ENCODE measurements at places on chromosomes 2 and 18.
A peak's percentile ranks its signal among the peaks of the same experiment; 100 is the strongest.

DNA sequence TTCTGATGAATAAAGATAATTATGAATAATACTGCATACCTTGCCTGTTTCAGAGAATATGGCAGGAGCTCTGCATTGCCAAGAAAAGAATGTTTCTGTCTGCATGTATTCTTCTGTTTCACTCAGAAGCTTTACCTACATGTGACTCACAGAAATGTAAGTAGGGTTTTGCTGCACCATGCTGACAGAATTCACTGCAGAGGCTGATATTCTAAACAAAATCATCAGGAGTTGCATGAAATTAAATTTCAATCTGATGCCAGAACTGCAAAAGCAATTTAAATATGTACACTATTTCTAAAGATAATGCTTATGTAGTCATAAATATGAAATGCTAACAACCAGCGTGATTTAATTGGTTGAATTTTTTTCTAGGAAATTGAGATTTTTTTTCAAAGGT lies 332.8 kb upstream of the FSHR start:
- no peak for DNase-seq

DNA sequence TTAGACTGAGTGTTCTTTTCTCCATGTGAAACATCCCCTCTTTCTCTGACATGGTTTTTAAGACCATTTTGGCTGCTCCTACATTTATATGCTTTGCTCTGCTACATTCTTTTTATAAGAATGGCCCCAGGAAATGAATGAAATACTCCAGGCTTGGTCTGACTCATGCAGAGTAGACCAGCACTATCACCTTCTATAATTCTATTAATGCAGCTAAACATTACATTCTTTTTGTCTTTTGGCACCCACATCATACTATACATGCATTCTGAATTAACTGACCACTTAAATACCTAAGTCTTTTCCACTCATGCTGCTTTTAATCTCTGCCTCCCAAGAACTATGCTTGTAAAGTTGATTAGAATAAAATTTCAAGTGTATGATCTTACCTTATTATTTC lies 94.1 kb downstream of the AAK1 start:
- DNase-seq: no peak

GRCh38 chr2:205778356-205778755 lies 96.1 kb downstream of the NRP2 start:
- DNase-seq: no peak

DNA sequence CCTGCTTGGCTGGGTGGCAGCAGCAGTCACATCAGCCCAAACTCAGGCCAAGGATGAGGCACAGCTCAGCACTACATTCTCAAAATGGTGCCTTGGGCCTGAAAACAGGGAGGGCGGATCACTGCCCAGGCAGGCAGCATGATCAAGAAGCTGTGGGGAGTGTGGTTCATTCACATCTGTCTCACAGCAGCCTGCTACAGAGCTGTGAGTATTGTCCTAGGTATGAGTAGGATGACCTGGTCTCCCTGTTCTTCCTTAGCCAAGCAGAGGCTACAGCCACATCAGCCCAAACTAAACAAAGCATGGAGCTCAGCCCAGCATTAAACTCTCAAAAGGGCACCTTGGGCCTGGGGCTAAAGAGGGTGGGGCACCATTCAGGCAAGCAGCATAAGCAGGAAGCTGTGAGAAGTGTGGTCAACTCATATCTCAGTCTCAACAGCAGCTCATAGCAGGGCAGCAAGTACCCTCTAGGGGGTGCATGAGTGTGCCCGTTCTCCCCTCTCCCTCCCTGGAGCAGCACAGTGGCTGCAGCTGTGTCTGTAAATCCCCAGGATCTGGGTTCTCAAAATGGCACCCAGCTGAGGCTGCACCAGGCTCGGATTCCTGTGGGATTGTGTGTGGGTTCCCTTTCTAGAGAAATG lies 139.6 kb downstream of the TRABD2A start:
- DNase-seq: peak; percentile 13

GRCh38 chr2:70790136-70790828 lies at the start of gene FIGLA:
Gene FIGLA, minus strand, starts transcription at chr2:70790643. Its CDS starts 5 bp downstream, at chr2:70790638.
- DNase-seq: no peak

DNA sequence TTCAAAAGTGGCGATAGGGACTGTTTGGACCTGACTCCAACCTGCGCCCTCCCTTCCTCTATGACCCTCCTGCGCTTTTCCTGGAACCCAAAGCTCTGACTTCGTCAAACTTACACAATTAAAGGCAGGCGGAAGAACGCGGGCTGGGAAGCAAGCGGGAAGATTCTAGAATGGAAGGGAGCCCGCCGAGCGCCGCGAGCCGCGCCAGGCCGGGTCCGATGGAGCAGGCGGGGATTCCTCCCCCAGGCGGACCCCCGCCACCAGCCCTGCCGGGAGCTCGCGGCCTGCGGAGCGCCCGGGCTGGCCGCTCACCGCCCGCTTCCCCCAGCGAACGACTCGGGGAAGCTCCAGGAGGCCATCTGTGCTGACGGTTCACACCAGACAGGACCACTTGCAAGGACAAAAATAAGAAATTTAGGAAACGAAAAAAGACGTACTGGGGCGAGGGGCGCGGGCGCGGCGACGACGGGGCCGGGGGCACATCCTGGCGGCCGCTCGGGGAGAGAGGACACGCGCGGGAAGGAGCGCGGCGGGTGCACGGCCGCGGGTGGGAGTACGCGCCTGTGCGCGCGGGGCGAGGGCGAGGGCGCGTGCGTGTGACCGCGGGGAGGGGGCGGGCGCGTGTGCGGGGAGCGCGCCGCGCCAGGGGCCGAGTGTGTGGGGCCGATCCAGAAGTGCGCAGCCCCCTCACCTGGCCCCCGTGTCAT lies 1.1 kb upstream of the SALL3 start:
- no peak for DNase-seq

DNA sequence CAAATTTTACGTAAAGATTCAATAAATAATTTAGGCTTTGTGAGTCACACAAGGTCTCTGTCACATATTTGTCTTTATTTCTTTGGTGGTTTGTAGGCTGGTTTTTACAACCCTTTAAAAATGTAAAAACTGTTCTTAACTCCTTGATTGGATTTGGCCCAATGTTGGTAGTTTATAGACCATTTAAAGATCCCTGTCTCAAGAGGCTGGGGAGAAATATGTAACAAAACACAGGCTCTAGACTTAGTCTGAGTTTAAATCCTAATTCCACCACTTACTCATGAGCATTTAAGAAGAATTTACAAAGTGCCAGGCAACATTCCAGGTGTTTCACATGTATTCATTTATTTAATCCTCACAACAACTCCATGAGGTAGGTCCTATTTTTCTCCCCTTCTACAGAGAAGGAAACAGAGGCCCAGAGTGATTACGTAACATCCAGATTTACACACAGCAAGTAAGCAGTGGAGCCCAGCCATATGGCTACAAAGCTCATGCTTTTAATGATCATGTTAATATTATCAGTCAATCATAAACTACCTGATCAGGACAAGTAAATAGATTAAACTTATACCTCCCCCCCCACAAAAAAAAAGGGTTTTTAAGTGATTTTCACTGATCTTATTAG lies 416.6 kb upstream of the ACVR2A start:
- no peak for DNase-seq

- DNase-seq: no peak
Observed at GRCh38 chr2:86048888-86049287, 56.8 kb downstream of the POLR1A start.

DNA sequence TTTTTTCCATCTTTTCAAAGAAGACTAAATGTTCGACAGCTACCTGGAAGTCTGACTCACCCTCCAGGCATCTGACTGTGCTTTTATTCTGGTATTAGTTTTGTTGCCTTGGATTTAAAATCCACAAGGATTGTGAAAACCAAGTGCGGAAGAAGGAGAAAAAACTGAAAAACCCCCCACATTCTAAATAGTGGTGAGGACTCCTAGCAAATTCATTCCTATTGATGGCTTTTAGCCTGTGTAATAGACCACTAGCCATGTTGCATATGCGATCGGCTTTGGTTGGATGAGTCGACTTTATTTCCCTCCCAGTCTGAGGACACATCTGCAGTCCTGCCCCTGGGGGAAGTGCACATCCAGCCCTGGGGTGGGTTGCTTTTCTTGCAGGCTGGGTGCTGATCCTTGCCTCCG lies 16.9 kb downstream of the LDLRAD4 start:
- DNase-seq: no peak

DNA sequence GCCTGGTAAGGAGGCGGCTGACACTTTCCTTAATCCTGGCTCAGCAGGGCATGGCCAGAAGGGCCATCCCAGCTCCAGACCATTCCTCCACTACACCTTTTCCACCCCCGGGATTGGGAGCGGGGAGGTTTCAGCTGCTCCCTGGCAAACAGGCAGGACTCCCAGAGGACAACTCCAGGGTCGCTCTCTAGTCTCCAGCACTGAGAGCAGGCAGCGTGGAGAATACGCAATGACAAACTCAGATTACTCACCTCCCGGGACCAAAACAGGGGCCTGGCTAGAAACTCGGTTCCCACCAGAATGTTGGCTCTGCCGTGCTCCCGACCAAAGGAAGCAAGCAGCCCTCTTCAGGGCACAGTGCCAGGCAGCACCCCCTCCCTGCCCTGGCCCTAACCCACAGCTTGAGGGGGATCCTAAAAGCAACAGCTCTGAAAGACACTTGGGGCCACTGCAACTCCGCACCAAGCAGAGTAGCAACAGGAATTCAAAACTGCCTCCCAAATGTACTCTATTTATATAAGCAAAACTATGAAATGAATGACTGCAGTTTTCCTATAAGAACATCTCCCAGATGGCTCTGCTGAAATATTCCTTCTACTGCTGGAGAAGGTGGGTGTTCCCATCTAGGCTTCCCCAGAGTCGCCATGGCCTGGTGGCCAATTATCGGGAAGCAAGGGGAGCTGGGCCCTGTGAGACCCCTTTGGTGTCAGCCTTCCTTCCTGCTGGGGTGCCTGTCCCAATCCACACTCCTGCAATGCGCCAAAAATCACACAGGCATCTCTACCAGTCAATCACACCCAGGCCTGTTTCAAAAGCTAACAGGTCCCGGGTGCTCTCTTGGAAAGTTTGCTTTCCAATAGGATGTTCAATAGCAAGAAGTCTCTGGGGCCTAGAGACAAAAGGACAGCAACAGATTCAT lies 61.2 kb upstream of the POMC start:
- DNase-seq: no peak

DNA sequence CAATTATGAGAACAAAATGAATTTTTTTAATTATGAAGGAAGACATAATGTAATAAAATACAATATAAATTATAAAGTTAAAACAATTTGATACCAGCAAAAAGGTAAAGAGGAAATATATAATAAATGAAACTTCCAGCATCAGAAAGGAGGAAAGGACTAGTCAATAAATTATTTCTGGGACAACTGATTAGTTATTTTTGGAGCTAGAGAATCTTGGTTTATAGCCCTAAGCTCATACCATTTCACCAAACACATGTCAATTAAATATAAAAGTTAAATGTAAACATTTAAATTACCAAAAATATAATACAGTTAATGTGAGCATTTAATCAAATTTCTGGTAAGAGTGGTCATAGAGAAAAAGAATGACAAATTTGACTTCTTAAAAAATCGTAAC lies 12.1 kb downstream of the ACTG2 start:
- no peak for DNase-seq

- DNase-seq: no peak
Observed at GRCh38 chr2:190695739-190696138, 46.9 kb downstream of the NAB1 start.

GRCh38 chr2:219174801-219175200 lies 1.9 kb downstream of the CNPPD1 start:
- DNase-seq: no peak

DNA sequence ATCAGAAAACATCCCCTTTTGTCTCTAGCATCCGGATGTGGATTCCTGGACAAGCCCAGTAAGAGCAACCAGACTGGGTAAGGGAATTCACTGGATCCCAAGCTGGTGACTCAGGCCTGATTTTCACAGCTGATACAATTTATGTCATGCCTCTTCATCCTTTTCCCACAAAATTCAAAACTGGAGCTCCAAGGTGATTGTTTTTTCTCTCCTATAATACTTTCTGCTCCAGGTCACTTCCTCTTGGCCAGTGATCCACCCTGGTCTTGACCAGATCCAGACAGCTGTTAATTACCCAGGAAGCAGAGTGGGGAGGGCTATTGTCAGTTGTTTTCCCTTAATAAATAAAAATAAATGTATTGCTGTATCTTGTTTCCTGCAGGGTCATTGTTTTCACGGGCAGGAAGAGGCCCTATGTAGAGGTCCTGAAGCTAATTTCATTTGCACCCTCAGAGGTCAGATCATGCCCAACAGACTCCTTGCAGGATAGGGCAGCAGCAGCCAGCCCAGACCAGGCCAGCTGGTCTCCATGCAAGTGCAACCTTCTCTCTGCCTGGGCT lies 57.6 kb downstream of the EVA1A start:
- no peak for DNase-seq

DNA sequence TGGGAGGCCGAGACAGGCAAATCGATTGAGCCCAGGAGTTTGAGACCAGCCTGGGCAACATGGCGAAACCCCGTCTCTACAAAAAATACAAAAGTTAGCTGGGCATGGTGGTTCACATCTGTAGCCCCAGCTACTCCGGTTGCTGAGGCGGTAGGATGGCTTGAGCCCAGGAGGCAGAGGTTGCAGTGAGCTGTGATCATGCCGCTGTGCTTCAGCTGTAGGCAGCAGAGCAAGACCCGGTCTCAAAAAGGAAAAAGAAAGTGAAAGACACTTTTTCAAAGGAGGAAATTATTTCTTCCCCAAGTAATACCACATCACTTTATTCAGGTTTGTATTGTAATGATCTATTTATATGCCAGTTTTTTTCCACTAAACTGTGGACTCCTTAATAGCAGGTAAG lies 35.7 kb upstream of the TAF4B start:
- peak; percentile 18 for DNase-seq

- DNase-seq: no peak
Observed at GRCh38 chr18:7766817-7767216, 199.7 kb downstream of the PTPRM start.
